ENCODE measurements at places on chromosomes 11 and 22.

GRCh38 chr22:31929167-31929930, 15.0 kb upstream of the YWHAH start:
- H3K27me3 ChIP-seq, result no peaks in the 10 kb centered on the region
- no peak overlapping the region for H3K4me3 ChIP-seq
- no peaks in the 10 kb centered on the region for H3K4me1 ChIP-seq
- DNase-seq, result no peak
- H3K36me3 ChIP-seq, result no peaks in the 10 kb centered on the region

DNA sequence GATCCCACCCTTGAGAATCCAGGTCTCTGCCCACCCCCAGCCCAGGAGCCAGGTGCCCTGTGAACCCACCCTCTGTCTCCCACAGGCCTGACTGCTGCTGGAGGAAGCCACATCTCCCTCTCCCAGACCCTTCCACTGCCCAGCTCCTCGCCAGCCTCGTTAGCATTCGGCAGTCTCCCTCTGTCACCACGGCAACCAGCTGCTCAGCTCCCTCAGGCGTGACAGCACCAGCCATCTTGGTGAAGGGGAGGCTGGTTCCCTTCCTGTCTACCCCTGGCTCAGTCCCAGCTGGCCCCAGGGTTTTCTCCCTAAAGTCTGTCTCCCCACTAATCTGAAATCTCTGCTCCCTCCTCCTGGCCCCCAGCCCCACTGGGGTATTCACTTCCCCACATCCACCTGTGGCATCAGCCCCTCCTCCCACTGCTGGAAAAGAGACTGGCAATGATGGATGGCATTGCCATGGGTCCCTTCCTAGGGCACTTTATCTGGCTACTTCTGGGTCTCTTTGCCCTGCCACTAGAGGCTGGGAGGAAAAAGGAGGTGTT, 28.1 kb downstream of the NRXN2 start:
- no peaks in the 10 kb centered on the region for H3K27me3 ChIP-seq
- no peak overlapping the region for H3K4me3 ChIP-seq
- no peak overlapping the region for H3K27ac ChIP-seq
- H3K36me3 ChIP-seq, result no peaks in the 10 kb centered on the region
- no peak for DNase-seq

DNA sequence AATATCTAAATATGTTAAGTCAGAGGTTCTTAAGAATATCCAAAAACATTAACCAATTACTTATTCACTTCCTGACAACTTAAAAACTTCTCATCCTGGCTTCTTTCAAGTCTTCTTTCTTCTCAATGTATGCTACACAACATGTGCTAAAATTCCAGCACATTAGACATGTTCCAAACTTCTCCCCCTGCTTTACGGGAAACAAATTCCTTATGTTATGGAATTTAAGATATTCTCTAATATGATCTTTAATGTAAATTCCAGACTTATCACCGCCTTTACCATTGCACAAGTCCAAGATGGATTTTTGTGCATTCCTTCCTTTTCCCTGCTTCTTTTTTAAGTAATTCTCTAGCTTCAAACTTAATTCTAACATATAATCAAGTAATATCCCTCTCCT, 964.5 kb upstream of the CHORDC1 start:
- no peaks in the 10 kb centered on the region for H3K4me1 ChIP-seq
- no peak for DNase-seq
- no peaks in the 10 kb centered on the region for H3K27me3 ChIP-seq
- no peak overlapping the region for H3K4me3 ChIP-seq
- H3K36me3 ChIP-seq, result no peaks in the 10 kb centered on the region

GRCh38 chr22:25919452-25919851, 177.5 kb downstream of the MYO18B start:
- H3K27me3 ChIP-seq, result no peaks in the 10 kb centered on the region
- H3K36me3 ChIP-seq, result no peaks in the 10 kb centered on the region
- H3K4me3 ChIP-seq, result no peak overlapping the region
- H3K27ac ChIP-seq, result no peak overlapping the region

DNA sequence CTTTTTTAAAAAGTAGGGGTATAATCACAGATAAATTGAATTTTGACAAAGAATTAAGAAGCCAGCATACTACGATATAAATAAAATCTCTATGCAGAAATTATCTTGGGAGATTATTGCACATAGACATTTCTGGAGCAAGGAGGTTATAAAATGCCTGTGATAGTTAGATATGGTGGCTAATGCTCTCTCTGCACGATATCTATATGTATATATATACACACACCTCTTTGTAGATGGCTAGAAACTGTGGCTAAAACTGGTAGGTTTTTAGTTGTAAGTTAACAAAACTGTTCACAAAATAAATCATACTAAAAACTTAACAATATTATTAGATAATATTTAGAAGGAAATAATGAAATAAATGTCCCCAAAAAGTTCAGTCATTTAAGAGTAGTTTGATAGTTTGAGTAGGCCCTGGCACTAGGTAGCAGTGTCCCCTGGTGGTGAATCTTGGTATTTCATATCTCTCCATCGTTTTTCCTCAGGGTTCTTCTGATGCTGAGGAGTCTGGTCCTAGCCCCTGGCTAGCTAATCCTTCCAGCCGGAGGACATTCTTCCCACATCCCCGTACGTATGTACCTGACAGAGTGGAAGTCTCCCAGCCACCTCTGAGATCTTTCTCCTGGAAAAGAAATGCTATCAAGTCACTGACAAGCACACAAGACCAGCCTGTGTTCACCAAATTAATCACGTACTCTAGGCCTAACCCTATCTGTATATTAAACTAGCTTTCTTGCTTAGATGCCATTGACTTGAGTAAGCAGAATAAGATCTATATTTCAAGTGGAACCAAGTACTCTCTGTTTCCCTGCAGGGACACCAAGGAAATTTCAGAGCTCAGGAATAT, 32.2 kb downstream of the ART5 start:
- no peaks in the 10 kb centered on the region for H3K4me1 ChIP-seq
- no peak for DNase-seq
- no peaks in the 10 kb centered on the region for H3K27me3 ChIP-seq
- no peaks in the 10 kb centered on the region for H3K36me3 ChIP-seq
- H3K4me3 ChIP-seq, result no peak overlapping the region

- peaks cover 28% of the 10 kb centered on the region for H3K4me1 ChIP-seq
- no peaks in the 10 kb centered on the region for H3K36me3 ChIP-seq
- H3K27me3 ChIP-seq, result no peaks in the 10 kb centered on the region
- no peak overlapping the region for H3K4me3 ChIP-seq
- H3K27ac ChIP-seq, result peak overlapping the region; percentile 89
Observed at GRCh38 chr11:12434325-12434654, 56.9 kb downstream of the PARVA start.

DNA sequence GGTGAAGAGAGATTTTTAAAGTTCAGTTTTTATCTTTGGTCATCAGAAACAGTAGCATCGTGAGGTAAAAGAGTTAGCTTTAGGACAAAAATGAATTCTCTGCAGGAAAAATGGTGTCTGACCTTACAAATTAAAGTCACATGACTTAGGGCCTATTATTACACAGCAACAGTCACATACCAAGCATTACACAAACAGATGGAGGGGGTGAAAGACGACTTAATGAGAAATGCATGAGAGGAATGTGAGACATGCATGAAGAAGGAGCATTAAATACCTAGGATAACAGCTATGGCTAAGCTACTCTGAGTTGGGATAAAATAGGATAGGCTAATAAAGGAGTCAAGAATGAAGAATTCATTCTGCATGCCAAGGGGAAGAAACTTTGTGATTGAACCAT, 77.5 kb downstream of the BLID start:
- H3K27me3 ChIP-seq, result no peaks in the 10 kb centered on the region
- no peaks in the 10 kb centered on the region for H3K4me1 ChIP-seq
- no peak overlapping the region for H3K4me3 ChIP-seq

- no peaks in the 10 kb centered on the region for H3K36me3 ChIP-seq
- H3K4me3 ChIP-seq, result peak overlapping the region; percentile 4
- peak overlapping the region; percentile 52 for H3K27ac ChIP-seq
- no peaks in the 10 kb centered on the region for H3K27me3 ChIP-seq
Observed at GRCh38 chr22:46661221-46661851, 41.1 kb downstream of the GRAMD4 start.

DNA sequence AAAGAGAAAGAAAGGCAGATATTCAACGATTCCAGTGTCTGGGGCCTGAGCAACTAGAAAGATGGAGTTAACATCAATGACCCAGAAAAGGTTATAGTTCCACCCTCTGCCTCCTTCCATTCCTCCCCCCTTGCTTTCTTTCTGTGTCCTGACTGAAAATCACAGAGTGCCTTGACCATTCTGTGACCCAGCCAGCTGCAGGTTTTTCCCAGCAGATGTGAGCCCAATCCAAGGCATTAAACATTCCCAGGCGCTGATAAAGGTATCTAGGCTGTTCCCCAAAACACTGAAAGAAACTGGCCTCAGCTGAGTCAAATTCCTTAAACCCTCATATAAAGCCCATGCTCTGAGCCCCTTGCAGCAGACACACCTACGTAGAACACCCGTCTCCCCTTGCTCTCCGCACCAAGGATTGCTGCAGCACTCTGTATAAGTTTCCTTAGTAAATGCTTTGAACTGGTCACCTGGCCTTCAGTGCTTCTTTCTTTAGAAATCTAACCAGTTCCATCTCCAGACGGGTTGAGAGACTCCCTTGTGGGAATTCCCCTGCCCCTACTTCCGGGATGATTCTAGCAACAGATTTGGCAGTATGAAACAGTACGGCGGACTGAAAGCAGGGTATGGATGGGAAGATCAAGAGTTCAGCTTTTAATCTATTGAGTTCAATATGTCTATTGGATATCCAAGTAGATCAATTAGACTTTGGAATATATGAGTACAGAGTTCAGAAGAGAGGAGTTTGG, 48.8 kb upstream of the ZC3H12C start:
- no peaks in the 10 kb centered on the region for H3K36me3 ChIP-seq
- DNase-seq, result no peak
- no peaks in the 10 kb centered on the region for H3K27me3 ChIP-seq
- no peak overlapping the region for H3K4me3 ChIP-seq

DNA sequence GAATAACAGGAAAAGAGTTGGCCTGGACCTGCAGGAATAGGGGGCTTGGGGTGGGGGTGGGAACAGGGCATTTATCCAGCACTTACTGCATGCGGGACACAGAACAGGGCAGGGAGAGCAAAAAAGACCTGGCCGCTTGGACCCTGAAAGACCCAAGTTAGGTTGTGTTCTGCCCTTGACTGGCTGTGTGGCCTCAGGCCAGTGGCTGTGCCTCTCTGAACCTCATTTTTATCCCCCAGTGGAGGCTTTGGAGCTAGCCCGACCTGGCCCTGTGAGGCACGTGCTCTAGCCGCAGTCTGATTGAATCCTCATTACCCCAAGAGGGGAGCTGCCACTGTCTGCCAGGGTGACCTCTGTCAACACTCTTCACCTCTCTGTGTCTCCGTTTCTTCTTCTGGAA, 68.7 kb downstream of the MN1 start:
- no peaks in the 10 kb centered on the region for H3K36me3 ChIP-seq
- no peak for DNase-seq
- no peak overlapping the region for H3K4me3 ChIP-seq
- no peaks in the 10 kb centered on the region for H3K27me3 ChIP-seq
- no peak overlapping the region for H3K27ac ChIP-seq

DNA sequence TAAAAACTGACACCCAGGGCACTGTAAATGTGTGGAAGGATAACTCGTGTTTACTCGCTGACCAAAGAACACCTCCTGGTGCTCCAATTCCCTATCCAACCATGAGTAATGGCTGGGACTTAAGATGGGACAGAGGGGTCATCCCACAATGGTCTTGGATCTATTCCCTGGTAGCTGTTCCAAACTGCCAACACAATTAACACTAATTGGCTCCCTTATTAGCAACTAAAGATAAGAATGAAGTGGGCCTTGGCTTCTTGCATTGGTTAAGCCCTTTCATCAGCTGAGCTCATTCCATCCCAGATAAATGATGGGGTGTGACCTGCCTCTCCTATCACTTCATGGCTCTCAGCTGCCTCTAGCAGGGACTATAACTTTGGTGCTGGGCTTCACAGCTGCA, 1.5 kb upstream of the SIK3 start:
- H3K4me3 ChIP-seq, result no peak overlapping the region
- no peaks in the 10 kb centered on the region for H3K4me1 ChIP-seq
- H3K27ac ChIP-seq, result peak overlapping the region; percentile 99
- no peak for DNase-seq
- no peaks in the 10 kb centered on the region for H3K27me3 ChIP-seq
- H3K36me3 ChIP-seq, result no peaks in the 10 kb centered on the region

GRCh38 chr11:111982019-111982464, 43.2 kb upstream of the DLAT start:
- no peaks in the 10 kb centered on the region for H3K27me3 ChIP-seq
- H3K4me1 ChIP-seq, result no peaks in the 10 kb centered on the region
- H3K27ac ChIP-seq, result peak overlapping the region; percentile 85
- peaks cover 7% of the 10 kb centered on the region for H3K36me3 ChIP-seq
- DNase-seq, result peak; percentile 78

- H3K36me3 ChIP-seq, result no peaks in the 10 kb centered on the region
- no peaks in the 10 kb centered on the region for H3K4me1 ChIP-seq
- H3K27me3 ChIP-seq, result no peaks in the 10 kb centered on the region
- no peak for DNase-seq
Observed at GRCh38 chr11:33529461-33529860, 171.2 kb downstream of the C11orf91 start.

DNA sequence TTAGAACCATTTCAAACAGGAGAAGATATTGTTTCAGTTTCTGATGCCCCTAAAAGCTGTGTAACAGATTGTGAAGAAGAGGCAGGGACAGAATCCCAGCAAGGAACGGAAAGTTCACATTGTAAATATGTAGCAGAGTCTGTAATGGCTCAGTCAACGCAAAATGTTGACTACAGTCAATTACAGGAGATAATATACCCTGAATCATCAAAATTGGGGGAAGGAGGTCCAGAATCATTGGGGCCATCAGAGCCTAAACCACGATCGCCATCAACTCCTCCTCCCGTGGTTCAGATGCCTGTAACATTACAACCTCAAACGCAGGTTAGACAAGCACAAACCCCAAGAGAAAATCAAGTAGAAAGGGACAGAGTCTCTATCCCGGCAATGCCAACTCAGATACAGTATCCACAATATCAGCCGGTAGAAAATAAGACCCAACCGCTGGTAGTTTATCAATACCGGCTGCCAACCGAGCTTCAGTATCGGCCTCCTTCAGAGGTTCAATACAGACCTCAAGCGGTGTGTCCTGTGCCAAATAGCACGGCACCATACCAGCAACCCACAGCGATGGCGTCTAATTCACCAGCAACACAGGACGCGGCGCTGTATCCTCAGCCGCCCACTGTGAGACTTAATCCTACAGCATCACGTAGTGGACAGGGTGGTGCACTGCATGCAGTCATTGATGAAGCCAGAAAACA, 40.8 kb downstream of the IGLL1 start:
- H3K27ac ChIP-seq, result peak overlapping the region; percentile 6
- no peaks in the 10 kb centered on the region for H3K36me3 ChIP-seq
- DNase-seq, result peak; percentile 78

DNA sequence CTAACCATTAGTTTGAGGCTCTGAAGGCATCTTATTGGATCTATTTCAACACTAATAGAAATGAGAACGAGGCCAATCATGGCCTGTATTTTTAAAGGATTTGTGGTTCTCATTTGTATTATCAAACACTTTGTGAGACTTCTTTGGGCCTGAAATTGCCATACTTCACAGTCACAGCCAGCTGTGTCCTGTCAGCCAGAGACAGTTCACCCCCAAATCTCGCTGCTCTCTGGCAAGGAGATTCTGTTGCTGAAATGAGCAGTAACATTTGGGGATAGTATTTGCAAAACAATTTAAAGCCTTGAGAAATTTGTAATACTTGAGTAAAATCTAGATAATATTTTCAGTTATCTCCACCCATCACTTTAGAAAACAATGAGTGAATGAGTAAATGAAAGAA, 26.9 kb upstream of the TENM4 start:
- no peaks in the 10 kb centered on the region for H3K36me3 ChIP-seq
- H3K4me3 ChIP-seq, result no peak overlapping the region
- H3K4me1 ChIP-seq, result no peaks in the 10 kb centered on the region

GRCh38 chr11:86805873-86806310, 5.5 kb downstream of the PRSS23 start:
- H3K4me1 ChIP-seq, result no peaks in the 10 kb centered on the region
- no peaks in the 10 kb centered on the region for H3K27me3 ChIP-seq
- DNase-seq, result no peak
- no peak overlapping the region for H3K4me3 ChIP-seq

All from breast epithelium (tissue), 4 donors.